ENCODE measurements at places on chromosomes 7 and 10. TPM values are rescaled to one million over a fixed set of nuclear protein-coding genes. Genes with fewer than 3 reads are reported as not detected.
A peak's percentile ranks its signal among the peaks of the same experiment; 100 is the strongest.

- DNase-seq: no peak
These were observed 588.5 kb downstream of the KCNMA1 start for GRCh38 chr10:77049146-77049545.

DNA sequence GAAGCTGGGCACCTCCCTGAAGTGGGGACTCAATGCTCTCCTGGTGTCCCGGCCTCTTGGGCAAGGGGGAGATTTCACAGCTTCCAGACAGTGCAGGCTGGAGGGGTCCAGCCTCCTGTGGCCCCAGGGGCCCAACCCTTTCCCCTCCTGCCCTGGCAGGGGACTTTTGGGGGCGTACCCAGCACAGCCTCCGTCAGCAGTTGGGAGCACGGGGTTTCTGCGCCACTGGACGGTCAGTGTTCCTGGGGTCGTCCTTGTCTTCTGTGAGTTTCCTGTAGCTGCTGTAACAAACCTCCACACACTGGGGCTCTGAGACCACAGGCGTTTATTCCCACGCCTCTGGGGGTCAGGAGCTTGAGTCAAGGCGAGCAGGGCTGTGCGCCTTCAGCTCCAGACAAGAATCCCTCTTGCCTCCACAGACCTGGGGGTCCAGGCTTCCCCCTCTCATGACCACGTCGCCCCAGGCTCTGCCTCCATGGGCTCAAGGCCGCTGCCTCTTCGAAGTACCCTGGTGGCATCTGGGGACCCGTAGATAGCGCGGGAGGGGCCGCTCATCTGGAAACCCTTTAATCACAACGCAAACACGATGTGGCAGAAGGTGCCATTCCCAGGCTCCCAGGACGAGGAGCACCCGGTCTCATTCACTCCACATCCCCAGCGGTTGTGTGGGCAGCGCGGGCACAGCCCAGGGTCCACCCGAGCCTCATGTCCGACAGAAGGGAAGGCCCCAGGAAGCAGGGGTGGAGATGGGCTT, 14.0 kb downstream of the PWWP2B start:
- no peak for DNase-seq

DNA sequence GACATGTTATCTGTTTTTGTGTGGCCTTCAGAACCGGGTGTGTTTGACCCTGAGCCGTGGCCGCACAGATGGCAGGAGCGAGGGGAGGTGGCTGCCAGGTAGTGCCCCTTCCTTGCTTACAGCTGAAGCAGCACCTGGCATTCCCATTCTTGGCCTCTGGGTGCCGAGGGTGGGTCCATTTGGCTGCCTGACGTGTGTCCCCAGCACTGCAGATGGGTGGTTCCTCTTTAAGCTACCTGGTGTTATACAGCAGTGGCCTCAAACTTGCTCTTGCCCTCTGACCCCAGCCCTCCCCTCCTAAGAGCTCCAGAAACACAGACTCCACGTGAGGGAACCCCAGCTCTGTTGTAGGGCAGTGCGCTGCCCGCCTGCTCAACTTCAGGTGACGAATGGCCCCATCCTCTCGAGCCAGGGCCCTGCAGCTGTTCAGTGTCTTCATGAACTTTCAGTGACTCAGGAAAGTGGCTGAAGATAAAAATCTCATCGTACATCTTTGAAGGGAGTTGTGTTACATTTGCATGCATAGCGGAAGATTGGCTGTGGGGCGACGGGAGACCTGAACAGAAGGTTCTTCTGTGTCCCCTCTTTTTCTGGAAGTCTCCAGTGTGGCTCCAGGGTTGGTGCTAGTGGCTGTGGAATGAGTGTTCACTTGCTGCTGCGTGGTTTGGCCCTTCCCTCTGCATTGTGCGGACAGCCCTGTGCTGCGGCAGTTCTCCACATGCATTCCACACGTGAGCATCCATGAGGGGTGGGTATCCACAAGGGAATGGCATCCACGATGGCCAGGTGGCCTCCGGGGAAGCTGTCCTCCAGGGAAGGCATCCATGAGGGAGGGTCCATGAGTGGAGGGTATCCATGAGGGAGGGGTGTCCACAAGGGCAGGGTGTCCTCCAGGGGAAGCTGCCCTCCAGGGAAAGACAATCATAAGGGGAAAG, 91.6 kb downstream of the INPP5A start:
- DNase-seq: no peak

DNA sequence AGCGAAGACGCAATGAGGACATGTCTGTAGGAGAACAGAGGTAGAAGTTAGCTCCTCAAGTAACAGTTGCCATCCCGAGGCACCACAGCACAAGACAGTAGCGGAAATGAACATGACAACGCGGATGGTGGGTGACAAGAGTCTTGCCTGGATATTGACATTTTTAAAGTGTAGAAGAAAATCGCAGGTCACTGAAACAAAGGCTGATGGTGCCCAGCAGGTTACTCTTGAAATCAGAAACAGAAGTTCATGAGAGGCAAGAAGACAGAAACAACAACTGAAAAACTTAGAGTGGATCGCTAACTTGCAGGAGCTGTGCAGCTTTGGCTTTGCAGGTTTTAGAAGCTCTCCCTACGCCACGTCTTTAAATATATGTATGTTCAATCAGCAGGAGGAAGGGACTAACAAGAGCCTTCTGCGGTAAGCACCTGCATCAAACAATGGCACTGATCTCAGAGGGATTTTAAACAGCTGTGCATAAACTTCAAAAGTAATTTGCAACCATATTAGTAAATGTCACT, 1.8 kb downstream of the PRKCQ start:
- no peak for DNase-seq

- no peak for DNase-seq
These were observed 19.2 kb downstream of the HIF1AN start for GRCh38 chr10:100554902-100555301.

DNA sequence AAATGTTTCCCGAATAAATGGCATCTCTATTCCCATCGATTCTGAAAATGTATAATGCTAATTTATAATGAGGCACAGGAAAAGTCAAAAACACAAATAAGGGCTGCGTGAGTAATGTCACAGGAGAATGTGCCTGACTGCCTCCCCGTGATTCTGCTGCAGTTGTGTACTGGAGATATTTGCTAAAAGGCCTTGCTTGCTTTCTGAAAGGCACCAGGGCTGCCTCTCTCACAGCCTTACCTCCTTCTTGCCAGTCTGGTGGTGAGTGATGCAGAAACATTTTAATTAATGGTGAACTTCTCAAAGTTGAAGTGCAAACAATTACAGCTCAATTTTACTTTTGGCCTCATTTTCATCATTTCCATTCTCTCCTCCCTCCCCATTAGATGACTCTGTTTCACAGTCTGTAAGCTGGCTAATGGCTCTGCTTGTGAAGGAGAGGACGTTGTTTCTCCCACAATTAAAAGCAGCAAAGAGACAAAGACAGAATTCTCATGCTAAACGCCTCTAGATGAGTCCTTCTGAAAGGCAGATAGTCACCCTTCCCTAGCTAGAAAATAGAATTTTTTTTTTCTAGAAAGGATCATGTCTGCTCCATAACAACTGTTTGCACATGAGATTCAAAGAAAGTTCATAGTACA, 377.6 kb downstream of the MDFIC start:
- no peak for DNase-seq

- no peak for DNase-seq
These were observed 809 bp upstream of the OGA start for GRCh38 chr10:101818872-101819633.

DNA sequence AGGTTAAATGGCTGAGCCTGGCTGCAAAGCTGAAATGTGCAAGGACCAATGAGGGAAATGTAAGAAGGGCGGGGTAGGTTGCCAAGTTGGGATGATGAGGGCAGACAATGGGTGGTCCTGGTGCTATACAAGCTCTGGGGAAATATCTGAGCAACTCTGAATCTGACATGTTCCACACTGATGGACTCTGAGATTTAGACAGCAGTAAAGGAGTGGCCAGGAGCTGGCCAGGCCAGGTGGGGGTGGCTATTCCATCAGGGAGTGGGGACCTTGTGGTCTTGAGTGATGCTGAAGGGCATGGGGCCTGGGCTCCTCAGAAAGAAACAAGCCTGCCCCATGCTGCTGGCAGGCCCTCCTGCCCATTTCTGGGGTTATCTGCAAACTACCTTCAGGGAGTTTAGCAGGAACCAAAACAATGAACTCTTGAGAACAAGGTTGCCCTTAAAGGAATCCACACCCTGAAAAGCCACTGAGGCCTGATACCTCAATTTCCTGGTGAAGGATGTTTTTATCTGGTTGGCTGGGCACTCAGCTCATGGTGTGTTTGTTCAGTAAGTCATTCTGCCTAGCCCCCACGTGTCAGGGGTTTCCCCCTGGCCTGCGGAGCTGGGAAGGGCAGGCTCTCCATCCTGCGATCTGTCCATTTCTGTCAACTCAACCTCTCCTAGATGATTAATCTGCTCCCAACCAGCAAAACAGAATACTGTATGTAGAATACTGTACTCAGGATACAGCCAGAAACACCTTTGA, 143.3 kb upstream of the TNS3 start:
- peak; percentile 46 for DNase-seq

- DNase-seq: no peak
These were observed 124.5 kb downstream of the POU6F2 start for GRCh38 chr7:39102234-39102633.

DNA sequence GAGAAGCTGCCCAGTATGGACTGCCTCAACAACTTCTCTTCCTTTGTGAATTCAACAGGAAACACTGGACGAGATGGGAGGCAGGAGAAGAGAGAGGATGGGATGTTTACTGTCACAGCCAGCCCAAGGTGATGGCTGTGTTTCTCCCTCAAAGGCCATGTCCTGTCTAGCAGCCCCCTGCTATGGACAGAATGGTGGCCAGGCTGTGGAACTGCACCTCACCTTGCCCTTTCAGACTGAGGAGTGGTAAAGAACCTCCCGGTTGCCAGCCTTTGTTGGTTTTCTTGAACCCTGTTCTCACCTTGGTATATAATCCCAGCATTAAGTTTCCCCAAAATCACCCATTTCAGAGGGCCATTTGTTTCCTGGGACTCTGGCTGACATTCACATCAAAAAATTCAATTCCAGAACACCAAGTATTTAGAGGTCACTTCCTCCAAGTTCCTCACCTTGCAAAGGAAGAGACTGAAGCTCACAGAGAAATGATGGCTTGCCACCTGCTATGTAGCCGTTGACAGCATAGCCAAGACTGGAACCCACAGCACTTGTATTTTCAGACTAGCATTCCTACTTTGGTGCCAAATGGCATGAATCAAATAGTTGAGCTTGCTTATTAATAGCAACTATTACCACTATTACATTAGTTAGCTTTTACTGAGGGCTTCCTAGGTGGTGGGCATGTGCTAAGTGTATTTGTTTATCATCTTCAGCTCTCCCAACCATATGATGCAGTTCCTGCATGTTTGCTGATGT, 224.0 kb upstream of the GRB10 start:
- DNase-seq: no peak

DNA sequence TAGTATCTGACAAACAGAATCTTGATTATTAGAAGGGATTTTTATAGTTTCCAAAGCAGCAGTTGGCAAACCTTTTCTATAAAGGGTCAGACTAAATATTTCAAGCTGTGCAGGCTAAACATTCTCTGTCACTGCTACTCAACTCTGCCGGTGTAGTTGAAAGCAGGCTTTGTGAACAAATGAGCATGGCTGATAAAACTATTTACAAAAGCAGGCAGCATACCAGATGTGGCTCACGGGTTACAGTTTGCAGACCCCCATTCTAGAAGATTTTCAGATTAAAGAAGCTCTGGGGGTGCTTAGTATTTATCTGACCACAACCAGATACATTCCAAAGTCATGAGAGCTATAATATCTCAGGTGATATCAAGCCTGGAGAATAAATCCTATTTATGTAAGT, 1017.5 kb downstream of the SORCS1 start:
- no peak for DNase-seq

DNA sequence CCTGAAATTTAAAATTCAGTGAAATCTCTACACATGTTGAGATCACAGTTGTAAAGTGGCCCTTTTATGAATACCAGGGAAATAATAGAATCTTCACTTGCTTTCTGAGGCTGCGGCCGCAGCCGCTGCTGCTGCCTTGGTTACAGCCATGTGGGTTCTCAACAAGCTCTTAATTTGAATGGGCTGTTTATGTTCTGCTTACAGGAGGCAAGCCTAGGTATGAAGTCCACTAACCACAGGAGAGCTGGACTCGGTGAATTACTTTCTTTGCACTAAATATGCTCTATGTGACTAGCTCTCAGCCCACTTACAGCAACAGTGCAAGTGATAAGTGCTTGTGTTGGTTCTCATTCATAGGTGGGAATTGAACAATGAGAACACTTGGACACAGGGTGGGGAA, 410.8 kb downstream of the SFMBT2 start:
- DNase-seq: no peak

DNA sequence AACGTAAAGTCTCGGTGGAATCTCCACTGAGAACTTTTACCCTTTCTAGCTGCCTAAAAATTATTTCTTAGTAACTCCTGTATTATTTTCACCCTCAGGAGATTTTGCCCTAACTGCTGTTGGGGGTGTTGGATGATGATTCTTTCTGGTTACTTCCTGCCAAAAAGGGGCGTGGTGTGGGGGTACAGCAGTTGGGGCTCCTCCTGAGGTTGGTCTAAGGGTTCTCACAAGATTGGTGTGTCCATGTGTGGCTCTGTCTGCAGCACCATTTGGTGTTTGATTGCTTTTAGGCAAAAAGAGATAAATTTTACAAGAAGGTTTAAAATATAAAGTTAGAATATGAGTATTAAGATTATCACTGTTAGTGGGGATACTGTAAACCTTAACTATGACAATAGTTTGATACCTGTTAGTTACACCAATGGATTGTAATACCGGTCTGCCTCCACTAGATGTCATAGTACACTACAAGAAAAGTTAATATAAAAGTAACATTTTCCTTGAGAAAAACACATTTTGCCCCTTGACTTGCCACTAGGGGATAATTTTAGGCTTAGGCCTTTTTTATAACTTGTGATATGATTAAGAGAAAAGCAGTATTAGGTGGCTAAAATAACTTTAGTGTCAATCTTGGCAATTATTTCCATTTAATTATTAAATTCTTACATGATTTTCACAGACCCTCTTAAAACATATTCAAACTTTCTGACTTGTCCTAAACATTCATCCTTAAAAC, 928.7 kb downstream of the IPMK start:
- DNase-seq: peak; percentile 44

- DNase-seq: no peak
These were observed 668.4 kb upstream of the NRP1 start for GRCh38 chr10:34002896-34003295.

- DNase-seq: no peak
These were observed 823.0 kb downstream of the REEP3 start for GRCh38 chr10:64344211-64344610.

- no peak for DNase-seq
These were observed 55.1 kb upstream of the PPP2R2D start for GRCh38 chr10:131845505-131846239.

DNA sequence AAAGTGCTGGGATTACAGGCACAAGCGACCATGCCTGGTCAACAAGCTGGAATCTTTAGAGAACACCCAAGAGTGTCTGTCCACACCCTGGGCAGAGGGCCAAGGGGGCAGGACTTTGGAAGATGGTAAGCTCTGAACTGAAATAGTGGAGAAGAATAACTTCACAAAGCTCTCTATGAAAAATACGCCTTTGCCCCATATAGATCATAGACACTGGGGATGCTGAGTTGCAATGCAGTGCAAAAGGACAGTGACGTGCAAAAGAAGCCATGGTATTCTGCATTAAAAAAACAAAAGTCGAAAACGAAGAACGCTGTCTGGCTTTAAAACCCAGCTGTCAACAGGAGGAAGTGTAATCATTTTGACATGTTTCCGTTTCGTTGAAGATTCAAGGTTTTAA, 353.6 kb downstream of the CALN1 start:
- DNase-seq: no peak

Gene EBF3
- total RNA-seq: not detected

Gene DNAH11
- 6.2 TPM for total RNA-seq

Gene BEND7
- 22.0 TPM for total RNA-seq

Gene DGKI
- 0.29 TPM for total RNA-seq

Gene AEBP1
- not detected for total RNA-seq

Gene CCL24
- not detected for total RNA-seq

Gene ECD
- total RNA-seq: 55.2 TPM

Gene SH2D4B
- total RNA-seq: 0.07 TPM

Gene GLI3
- 2.5 TPM for total RNA-seq

Gene PUS7
- 27.8 TPM for total RNA-seq

Measured in A172 (cell line).